ENCODE measurements at places on chromosomes 11 and 22.

GRCh38 chr11:11036848-11037732, 179.2 kb upstream of the ZBED5 start:
- DNase-seq: peak; percentile 78

DNA sequence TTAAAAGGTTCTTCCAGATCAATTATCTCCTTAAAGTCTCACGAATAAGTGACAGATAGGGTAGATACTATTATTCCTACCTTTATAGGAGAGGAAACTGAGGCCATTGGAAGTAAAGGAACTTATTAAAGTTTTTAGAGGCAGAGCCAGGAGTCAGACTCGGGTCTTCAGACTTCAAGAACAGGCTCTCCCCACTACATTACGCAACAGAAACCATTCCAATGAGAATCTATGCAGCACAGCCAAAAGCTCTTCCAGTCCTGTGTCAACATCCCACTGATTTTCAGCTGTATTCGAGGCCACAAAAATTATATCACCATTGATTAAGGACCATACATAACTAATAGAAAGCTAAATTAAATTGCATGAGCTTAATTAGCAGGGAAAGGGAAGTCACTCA, 77.4 kb downstream of the RELT start:
- no peak for DNase-seq

DNA sequence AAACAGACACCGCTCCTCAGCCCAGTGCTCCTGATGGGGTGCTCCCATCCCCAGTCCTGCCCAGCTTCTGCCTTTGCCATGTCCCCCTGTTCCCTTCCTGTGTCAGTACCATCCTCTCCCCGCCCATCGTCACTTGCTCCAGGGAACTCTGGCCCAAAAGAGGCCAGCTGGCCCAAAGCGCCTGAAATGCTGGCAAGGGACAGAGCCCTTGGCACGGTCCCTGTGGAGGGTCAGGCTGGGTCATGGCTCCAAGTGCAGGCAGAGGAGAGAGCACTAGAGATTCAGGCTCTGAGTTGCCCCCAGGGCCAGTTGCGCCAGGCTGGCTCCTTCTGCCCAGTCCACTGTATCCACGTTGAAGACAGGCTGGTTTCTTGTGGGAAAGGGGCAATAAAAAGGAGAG, 8.4 kb upstream of the HDHD5 start:
- DNase-seq: no peak

- no peak for DNase-seq
These were observed 1059.6 kb upstream of the RAG2 start for GRCh38 chr11:37657645-37658044.

DNA sequence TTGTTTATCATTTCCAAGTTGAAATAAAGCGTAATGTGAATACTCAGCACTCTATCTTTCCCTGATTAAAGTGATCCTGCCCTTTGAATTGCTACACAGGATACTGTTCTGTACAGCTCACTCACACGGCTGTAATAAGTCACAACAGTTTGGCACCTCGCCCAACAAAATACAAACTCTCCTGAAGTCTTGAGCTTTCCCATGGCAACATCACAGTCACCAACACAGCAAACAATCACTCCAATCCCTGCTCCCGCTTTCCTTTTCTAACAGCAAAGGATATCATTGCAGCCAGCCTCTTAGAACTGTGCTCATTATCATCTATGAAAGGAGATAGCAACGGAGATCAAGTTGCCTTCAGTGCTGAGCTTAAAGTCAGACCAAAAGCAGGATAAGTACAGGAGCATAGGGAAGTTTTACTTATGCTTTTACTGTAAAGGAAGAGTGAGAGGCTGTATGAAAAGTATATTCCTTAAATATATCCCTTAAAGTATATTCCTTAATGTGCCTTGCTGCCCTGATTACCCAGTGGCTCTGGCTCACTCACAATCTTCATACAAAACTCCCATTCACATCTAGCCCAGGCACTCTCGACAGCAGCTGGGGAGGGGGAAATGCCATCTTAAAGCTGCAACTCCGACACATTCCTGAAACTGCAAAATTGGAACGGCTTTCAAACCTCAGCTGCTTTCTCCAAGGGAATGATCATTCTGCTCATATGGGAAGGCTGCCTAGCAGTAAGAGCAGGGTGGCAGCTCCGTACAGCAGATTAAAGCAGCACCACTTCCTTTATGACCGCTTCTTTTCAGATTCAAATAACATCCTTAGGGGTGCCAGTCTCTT, 35.8 kb downstream of the MAML2 start:
- DNase-seq: peak; percentile 62

DNA sequence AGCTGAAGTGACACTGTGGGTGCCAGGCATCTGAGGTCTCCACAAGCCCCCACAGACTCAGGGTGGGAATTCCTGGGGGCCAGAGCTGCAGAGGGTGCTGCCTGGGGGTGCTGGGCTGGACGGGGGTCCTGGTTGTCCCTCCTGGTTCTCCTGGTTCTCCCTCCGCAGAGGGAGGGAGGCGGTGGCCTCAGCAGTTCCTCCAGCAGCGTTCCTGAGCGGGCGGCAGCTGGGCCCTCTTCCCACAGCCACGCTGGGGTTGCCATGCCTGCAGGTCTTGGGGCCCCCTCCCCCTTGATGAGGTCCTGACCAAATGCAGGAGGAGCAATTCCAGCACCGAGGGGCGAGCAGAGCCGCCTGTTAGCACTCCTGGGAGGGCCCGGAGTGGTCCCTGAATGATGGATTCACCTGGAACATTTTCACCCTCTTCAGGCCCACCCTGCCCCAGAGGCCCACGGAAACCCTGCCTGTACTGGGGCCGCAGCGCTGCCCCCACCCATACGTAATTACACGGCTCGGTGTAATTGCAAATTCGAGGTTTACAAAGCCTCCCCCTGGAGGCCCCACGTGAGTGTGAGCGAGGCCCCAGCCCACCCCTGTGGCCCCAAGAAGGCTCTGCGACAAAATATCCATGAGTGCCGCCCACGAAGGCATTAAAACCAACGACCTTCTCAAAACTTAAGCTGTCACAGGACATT, 635 bp downstream of the C11orf21 start:
- no peak for DNase-seq

DNA sequence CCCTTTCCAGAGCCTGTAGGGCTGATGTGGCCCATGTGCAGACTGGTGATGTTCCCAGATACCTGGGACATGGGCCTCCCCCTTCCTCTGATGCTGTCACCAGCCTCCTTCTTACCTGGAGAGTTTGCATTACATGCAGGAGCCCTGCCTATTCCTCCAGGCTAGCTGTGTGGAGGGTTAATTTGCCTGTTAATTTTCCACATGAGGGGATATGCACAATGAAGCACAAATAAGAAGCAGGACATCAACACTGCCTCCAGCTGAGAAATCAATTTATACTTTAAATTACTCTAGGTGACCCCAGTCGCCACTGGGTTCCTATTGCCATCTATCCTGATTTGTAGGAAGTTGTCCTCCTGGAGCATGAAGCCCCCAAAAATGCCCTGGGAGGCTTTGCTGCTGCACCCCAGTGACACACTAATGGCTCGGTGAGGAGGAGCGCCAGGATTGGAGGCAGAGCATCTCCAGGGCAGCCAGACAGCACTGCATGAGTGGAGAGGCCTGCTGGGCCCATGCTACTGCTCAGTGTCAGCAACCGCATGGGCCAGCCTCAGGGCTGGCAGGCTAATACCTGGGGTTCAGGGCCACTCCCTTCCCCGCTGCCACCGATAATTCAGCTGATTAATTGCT, 101.6 kb upstream of the USP47 start:
- no peak for DNase-seq

GRCh38 chr11:93908689-93909088, 58.3 kb upstream of the VSTM5 start:
- DNase-seq: no peak

DNA sequence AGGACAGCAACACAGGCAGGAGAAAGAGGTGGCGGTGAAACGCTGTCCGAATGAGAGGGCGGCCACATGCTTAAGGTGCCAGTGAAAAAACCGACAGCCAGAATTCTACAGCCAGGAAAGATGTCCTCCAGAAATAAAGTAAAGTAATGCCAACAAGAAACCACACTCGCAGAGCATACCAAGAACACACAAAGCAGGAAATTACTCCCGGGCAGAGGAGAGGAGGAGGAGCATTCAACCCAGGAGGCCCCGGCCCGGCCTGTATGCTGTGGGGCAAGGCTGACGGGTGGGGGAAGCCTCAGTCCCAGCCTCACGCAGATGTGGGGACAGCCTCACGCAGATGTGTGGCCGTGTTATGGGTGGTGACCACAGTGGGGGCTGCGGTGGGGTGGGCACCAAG, 28.0 kb downstream of the CHID1 start:
- DNase-seq: no peak

GRCh38 chr22:40583053-40583741, 53.3 kb downstream of the MRTFA start:
- peak; percentile 58 for DNase-seq

GRCh38 chr11:66056501-66056900, 4.3 kb downstream of the SF3B2 start:
- no peak for DNase-seq

DNA sequence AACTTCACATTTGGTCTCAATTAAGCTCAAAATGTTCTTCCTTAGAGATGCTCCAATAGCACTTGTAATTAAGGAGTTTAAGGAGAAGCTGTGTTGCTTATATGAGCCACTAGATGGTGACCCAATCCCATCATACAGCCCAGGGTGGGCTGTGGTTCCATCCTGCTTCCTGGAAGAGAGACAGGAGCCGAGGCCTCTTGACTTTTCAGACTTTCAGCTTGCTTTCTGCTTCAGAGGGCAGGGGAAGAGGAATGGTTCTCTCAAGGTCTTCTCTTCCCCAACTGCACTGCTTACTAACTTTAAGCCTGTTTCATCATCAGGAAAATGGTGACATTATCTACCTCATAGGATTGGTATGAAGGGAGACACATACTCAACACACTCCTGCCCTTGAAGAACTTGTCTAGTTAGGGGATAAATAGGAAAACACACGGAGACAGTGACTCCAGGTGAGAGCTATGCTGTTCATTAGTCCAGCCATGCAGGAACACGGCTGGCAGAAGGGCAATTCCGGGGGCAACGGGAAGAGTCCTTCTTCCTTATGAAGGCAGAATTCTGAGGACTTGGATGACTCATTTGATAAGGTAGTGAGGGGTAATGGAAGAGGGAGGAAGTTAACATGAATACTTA, 20.1 kb downstream of the TMEM218 start:
- no peak for DNase-seq

DNA sequence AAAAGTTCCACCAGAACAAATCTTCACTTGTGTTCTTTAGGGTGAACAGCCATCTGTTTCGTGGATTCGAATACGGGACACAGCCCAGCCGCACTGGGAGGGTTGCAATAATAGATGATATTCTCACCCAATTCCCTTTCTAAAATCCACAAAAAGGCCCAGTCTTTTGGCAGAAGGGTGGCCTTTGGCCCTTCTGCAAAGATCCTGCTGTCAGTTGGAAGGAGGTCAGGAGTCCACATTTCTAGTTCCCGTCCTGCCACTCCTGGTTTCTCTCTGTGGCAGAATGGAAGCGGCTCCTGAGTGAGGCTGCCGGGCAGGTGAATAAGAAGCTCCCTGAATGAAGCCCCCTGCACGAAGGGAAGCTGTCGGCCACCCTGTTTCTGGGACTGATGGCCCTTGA, 11.2 kb upstream of the LINC01488 start:
- no peak for DNase-seq

GRCh38 chr22:27842669-27843431, 41.3 kb upstream of the MN1 start:
- DNase-seq: no peak

GRCh38 chr11:85779956-85780640, 30.8 kb downstream of the SYTL2 start:
- DNase-seq: no peak

- peak; percentile 85 for DNase-seq
These were observed 12.1 kb downstream of the OR10D3 start for GRCh38 chr11:124195189-124195734.

DNA sequence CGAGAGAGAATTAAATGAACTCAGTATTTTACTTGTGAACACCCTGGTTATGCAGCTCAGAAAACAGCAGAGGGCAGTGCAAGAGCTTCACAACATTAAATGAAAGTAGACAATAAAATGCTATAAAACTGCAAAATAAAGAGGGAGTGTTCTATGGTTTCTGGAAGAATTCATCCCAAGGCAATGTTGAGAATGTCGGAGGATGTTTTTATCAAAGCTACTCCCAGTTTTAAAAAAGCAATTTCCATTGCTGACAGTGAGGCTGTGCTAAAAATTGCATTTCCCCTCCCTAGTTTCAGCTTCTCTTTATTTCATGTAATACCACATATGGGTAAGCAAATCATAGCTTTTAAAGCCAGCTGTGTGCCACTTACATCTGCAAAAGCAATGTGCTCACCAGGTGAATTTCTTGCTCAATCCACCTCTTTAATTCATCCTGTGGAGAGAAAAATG, 296.8 kb downstream of the RAB38 start:
- DNase-seq: no peak

DNA sequence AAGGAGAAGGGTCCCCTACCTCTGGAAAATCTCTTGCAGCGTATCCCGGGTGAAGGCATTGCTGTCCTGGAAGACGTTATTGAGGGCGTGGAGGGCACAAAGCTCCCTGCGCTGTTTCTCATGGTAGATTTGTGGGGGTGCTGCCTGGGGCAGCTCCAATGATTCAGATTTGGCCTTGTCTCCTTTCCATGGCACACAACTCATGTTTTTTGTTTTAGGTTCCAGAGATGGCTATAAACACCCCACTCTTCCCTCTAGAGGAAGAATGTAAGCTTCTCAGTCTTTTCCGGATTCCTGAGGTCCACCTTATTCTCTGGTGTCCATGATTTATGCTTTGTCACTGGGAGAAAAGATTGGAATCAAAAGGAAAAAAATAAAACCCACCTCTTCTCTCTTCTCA, 959 bp downstream of the JOSD1 start:
- DNase-seq: peak; percentile 64

DNA sequence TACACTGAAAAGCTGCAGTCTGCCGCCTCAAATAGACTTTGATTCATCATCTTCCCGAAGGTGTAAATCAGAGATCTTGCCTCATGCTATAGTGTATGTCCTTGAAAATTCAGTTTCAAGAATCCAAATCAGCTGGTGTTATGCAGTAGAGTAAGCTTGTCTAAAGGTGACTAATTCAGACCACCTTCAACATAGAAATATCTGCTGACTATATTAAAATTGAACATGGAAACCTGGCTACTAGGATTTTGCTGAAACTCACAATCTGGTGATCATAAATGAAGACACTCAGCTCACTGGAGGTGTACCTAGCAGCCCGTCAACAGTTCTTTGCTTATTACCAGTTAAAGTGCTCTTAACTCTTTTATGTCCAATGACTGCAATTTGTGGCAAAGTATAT, 266.6 kb downstream of the CADM1 start:
- no peak for DNase-seq
